Right renal pelvis (tissue), 4 donors: ENCODE measurements at places on chromosomes 3 and 15. TPM values are rescaled to one million over a fixed set of nuclear protein-coding genes. Genes with fewer than 3 reads are reported as not detected.

DNA sequence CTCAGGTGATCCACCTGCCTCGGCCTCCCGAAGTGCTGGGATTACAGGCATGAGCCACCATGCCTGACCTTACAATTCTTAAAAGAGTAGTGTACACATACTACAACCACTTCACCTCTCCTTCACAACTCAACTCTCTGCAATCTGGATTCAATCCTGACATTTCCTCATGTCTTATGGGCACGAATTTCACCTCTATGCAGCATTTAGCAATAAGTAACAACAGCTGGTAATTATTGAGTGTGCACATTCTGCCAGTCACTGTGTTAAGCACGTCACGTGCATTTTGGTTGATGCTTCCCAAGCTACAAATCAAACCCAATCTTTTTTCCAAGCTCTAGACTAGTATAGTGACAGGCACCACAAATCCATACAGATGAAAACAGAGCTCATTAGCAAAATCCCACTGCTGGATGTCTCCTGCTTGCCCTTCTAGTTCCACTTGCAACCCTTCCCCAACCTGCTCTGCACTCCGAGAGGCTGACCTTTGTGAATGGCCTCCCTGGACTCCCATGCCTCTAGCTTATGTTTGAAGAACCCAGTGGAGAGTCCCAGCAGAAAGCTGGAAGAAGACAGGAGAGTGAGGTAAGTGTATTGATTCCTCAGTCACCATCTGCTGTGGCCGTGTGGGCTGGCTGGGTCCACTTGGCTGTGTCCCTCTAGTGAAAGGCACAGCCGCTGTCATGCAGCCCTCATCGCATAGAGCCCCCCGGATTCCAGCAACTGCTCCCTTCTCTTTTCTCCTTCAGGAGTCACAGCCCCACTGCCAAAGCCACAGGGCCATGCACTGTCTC, 176.5 kb downstream of the MEX3B start:
- no peak for DNase-seq

DNA sequence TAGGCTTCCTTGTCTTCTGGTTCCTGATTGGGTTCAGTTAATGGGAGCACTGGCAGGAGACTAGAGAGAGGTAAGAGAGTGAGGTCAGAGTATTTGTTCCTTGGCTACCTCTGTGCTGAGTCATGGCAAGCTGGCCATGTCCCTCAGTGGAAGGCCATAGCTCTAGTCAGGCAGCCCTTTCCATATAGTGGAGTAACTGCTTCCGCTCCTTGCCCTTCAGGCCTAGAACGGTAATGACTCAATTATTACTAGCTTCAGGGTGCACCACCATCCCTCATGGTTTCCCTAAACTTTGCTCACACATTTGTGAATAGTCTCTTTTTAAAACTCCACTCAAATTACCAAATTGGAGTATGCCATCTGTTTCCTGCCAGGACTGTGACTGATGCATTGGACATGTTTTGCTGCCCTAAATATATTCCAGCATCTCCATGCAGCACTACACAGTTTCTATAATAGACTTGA, 10.5 kb upstream of the ANO10 start:
- no peak for DNase-seq

GRCh38 chr3:40875581-40875980, 323.7 kb upstream of the CTNNB1 start:
- DNase-seq: no peak

GRCh38 chr15:43433165-43433564, 59.8 kb downstream of the TP53BP1 start:
- no peak for DNase-seq

CTXN2 gene
- polyA plus RNA-seq: not detected

C3orf80 gene
- 0.34 TPM for polyA plus RNA-seq

IMPG2 gene
- 0.44 TPM for polyA plus RNA-seq

GMNC gene
- 5.5 TPM for polyA plus RNA-seq

DNA sequence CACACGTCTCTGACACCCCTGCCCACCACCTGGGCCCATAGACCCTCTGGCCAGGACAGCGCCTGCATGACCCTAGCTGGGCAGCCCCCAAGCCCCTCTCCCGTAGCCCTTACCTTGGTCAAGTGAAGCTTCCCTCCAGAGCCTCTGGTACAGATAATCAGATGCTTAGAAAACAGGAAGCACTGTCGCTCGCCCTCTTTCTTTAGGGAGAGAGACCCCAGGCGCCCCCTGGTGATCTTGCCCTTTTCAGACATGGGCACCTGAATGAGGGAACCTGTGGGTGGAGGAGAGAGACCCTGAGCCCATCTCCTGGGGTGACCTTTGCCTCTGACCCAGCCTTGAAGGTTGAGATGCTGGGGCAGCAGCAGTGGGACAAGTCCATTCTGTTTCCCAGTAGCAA, 65.4 kb downstream of the RASGRF1 start:
- DNase-seq: no peak

- no peak for DNase-seq
These were observed 63.0 kb downstream of the HES1 start for GRCh38 chr3:194198938-194199337.

IL17RB gene
- 14.6 TPM for polyA plus RNA-seq

DNA sequence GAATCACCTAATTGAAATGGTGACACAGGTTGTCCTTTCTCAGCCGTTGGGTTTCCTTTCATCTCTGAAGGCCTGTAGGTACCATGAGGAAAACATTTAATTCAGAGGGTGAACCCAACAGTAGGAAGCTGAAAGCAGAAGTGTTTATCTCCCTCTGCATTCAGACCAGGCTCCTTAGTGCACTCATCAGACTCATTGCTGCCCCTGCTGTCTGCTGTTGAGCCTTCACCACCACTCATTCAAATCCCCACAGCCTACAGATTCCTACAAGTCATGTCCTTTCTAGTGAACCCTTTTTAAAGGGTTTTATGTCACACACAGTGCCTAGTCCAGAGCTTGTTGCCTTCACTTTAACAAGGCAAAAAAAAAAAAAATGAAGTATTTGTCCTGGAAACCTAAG, 13.4 kb downstream of the WDR48 start:
- no peak for DNase-seq

DNA sequence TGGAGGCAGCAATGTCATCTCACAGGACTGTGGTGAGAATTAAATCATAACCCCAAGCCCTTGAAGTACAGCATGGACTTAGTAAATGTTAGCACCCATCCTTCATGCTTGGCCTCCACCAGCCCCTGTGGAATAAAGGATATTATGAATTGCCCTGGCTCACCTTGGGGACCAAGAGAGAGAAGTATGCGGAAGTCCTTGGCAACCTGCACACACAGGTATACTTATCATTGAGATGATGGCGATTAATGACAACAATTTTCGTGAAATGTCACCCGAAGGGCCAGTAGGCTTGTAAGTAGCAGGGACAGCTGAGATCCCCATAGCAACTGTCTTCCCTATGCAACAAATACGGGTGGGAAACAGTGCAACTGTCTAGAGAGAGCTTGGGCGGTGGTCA, 102.0 kb downstream of the FAM43A start:
- DNase-seq: no peak

FSIP1 gene
- polyA plus RNA-seq: 1.8 TPM

GRCh38 chr3:49785565-49786356, 581 bp downstream of the IP6K1 start:
- no peak for DNase-seq

- no peak for DNase-seq
These were observed 388.5 kb downstream of the MAGI1 start for GRCh38 chr3:65650247-65650646.

SUSD5 gene
- polyA plus RNA-seq: 5.6 TPM

EPB42 gene
- 1.2 TPM for polyA plus RNA-seq

GRCh38 chr3:153284282-153284938, 122.4 kb downstream of the RAP2B start:
- no peak for DNase-seq
